ENCODE measurements at places on chromosomes 12 and 14.

DNA sequence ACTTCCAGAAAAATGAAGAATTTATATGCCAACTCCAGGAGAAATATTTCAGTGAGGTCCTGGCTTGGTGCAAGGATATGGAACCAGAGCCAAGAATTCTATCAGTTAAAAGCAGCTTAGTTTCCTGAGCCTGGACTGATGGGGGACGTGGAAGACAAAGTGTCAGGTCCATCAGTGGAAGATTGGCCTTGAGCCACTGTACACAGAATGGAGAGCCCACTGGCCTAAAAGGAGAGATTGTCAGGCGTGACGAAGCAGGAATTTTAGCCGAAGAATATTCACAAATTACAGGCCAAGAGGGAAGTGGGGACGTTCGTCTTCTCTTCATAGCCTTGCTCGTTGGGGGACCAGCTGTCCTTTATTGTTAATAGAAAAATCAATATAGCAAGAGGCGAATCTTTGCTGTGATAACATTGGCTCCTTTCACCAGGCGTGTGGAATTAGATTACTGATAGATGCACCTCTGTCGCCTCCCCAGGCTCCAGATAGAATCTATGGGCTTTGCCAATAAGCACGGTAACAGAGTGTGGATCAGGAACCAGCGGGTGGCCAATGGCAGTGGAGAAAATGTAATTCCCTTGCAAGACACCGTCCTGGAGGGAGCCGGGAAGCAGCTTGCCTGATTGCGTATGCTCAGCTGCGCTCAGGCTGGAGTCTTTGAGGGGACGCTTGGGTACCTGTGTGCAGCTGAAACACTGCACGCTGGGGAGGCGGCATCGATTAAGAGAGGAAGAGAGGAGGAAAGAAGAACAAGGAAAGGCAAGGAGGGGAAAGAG is 56.4 kb downstream of the TMEM132C start:
- DNase-seq, result no peak

GRCh38 chr12:113622410-113622809 is 150.7 kb upstream of the LHX5 start:
- DNase-seq, result no peak

DNA sequence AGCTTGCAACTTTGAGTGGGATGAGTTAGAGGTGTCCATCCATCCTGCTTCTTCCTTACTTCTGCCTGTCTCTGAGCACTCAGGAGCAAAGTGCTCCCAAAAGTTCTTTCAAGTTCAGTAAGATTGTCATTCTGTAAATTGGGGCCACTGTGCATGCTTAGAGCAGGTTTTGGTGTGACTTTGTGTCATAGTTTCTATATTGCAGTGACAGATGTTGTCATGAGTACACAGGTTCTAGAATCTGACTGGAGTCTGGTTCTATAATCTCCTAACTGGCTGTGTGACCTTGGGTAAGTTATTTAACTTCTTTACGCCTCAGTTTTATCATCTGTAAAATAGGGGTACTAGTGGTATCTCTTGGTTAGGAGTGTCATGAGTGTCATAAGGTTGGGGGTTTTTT is 202.7 kb upstream of the BCL2L14 start:
- no peak for DNase-seq

- DNase-seq, result no peak
These were observed 52.9 kb downstream of the SPTB start for GRCh38 chr14:64826845-64827244.

GRCh38 chr14:106060276-106060975 is 534.0 kb downstream of the TMEM121 start:
- DNase-seq, result no peak
